ENCODE measurements at places on chromosomes 7 and 10.
A peak's percentile ranks its signal among the peaks of the same experiment; 100 is the strongest.

DNA sequence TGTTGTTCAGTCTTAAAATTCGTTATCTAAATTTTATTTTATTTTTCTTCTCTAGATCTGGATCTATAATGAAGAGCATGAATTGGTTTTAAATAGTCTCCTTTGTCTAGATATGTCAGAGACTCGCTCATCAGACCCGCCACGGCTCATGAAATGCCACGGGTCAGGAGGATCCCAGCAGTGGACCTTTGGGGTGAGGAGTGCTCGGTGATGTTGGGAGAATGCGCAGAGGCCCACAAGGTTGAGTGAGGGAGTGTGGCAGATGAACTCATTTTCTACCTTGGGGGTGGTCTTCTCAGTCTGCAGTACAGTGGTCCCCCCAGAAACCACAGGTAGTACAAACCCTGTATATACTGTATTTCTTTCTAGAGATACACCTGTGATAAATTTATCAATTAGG lies 95.3 kb downstream of the GALNT11 start:
- DNase-seq: no peak

DNA sequence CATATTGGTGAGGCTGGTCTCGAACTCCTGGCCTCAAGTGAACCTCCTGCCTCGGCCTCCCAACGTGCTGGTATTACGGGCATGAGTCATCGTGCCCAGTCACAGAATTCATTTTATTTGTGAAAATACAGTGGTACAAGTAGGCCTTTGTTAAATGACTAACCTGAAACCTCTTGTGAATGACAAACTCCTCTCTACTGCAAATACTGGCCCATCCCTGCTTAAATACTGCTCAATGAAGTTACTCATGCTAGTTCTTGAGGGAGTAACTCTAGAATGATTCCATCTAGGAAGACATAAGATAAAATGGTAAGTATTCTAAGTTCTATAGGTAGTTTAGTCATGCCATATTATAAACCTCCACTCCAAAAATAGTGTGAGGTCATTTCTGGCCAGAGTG lies 80.7 kb downstream of the UBE2H start:
- DNase-seq: no peak

GRCh38 chr10:69091143-69091651 lies 3.3 kb downstream of the SRGN start:
- no peak for DNase-seq

DNA sequence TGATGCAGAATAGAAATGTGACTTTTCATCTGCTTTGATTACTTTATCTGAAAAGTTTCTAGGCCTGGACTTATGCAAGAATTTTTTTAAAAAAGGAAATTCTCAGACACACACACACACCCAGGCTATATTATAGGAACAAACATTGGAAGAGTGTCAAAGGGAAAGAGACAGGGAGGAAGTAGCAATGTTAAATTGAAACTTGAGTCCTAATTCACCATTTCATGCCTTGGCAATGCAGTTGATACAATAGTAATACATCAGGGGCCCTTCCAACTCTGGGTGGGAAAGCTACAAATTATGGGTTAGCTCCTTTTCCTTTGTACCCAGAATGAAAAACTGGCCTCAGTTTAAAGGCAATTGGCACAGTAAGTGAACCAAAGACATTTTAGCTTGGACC lies 258.0 kb upstream of the LYZL1 start:
- DNase-seq: no peak

DNA sequence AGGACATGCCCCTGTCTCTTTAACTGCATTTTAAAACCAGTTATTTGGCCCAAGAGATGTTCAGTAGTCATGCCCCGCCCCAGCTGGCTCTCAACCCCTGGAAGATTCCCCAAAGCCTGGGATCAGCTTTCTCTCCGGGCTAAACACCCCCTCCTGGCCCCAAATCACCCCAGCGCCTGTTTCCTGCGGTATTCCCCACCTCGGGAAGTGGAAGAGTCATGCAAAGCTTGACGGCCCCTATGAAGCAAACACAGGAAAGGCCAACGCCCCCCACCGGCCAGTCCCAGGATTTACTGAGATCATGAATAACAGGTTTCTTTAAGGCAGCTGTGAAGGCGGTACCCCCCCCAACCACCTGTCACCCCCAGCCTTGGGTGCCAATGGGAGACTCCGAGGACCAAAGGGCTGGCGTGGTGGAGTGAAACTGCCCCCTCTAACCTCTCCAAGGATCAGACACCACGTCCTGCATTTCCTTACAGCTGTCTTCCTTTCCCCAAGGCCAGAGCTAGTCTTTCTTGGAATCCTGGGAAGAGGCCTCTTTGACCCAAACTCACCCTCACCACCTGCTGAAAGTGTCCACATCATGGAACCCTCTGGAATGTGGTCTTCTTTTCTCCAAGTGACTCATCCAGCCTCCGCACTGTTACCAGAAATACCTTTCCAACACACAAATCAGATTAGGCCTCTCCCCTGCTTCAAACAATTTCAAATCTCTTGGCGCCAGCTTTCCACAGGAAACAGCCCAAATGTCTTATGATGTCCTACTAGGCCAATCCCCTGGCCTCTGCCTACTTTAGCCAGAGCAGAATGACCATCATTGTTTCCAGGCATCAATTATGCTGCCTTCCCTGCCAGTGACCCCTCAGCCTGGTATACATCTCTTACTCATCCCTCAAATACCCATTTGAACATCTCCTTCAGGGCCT lies 301.5 kb downstream of the ZEB1 start:
- DNase-seq: peak; percentile 8

GRCh38 chr7:113801751-113802150 lies 117.1 kb downstream of the PPP1R3A start:
- DNase-seq: no peak

DNA sequence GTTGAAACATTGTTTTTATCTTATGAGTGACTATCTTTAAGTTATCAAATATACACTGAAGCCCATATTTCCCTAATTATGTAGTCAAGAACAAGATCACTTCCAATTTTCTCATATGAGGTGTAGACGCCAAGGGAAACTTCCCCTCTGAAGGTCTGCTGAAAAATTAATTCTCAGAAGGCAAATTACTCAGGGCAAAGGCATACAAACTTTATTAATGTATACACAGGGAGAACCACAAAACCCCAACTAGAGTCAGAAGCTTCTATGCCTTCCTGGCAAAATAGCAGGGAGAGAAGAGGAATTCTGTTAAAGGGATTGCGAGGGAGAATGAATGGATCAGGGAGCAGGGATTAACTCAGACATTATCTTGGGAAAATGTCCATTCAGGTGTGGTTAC lies 83.4 kb downstream of the DOCK4 start:
- no peak for DNase-seq

GRCh38 chr10:23094786-23095403 lies 484 bp upstream of the MSRB2 start:
- DNase-seq: peak; percentile 44

GRCh38 chr7:79308192-79308591 lies 145.3 kb downstream of the MAGI2 start:
- no peak for DNase-seq

DNA sequence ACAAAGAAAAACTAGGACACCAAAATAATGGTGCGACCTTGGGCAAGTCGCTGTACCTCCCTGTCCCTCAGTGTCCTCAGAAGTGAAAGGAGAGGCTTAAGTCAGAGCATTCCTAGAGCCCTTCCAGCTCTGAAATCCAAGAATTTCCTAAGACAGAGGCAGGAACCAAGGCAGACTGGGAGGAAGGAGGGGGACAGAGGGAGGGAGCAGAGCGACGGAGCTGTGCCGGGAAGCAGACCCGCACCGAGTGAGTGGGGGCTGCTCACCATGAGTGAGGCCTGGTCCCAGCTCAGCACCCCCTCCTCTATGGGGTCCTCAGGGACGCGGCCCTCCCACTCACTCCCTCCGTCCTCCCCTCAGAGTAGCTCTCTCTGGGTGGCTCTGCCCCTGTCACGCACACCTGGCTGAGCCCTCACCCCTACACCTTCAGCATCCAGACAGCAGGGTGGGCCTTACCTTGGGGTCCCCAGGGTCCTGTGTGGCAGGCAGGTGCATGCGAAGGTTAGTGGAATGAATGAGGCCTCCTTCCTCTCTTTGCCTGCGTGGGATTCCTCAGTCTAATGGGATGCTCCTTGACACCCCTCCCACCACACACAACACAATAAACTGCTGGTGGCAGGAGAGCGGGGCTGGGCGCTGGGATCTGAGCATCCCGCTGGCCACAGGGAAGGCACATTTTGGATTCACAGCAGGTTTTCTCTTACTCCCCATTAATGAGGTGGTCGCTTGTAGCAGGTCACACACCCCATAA lies 4.6 kb upstream of the SMARCD3 start:
- DNase-seq: no peak

DNA sequence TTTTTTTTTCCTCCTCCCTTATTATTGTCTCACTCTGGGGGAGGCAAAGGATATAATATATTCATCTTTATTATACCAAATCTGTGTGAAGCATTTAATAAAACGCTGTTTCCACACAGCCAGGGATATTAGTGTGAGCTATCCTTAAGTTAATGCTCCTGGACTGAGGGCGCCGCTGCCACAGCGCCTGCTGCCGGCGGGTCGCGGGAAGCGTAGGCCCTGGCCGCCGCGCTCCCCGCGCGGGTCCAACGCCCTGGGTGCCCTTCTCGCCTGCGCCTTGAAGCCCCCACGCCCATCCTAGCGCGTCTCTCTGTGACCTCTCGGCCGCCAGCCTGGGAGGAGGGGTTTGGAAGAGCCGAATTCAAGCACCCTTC lies 9.5 kb upstream of the LBX1 start:
- DNase-seq: peak; percentile 44

DNA sequence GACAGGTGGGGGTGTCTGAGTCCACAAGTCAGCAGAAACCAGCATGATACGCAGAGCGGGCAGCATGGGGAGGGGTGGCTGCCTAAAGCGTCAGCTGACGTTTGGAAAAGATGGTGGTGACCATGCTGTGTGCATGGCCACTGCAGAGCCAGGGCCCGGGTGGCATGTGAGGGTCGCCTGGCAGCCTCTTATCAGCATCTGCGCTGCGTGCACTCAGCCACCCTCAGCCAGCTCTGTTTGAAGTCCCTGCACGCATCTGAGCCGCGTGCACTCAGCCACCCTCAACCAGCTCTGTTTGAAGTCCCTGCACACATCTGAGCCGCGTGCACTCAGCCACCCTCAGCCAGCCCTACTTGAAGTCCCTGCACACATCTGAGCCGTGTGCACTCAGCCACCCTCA lies 61.5 kb downstream of the WDR37 start:
- no peak for DNase-seq

GRCh38 chr10:127039435-127039834 lies 134.2 kb downstream of the DOCK1 start:
- no peak for DNase-seq

DNA sequence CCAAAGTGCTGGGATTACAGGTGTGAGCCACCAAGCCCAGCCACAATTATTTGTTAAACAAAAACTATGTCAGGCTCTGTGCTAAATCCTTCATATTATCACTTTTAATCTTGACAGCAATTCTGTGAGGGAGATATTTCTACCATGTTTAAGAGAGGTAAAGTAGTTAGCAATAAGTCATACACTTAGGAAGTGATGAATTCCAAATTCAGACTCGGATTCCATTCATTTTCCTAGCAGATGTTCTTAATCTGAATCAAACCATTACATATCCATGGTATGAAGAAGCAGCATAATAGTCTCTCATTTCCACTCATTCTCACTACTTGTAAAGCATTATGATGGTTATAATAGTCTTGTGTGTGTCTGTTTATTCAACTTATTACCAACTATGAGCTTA lies 2.9 kb upstream of the CD36 start:
- peak; percentile 69 for DNase-seq

GRCh38 chr7:144820552-144820951 lies 15.3 kb downstream of the TPK1 start:
- DNase-seq: no peak

GRCh38 chr10:71396711-71397295 lies at the start of gene CDH23:
CDH23 (plus strand) TSS chr10:71396920; CDS start chr10:71439832, 42,912 bp downstream.
- no peak for DNase-seq

DNA sequence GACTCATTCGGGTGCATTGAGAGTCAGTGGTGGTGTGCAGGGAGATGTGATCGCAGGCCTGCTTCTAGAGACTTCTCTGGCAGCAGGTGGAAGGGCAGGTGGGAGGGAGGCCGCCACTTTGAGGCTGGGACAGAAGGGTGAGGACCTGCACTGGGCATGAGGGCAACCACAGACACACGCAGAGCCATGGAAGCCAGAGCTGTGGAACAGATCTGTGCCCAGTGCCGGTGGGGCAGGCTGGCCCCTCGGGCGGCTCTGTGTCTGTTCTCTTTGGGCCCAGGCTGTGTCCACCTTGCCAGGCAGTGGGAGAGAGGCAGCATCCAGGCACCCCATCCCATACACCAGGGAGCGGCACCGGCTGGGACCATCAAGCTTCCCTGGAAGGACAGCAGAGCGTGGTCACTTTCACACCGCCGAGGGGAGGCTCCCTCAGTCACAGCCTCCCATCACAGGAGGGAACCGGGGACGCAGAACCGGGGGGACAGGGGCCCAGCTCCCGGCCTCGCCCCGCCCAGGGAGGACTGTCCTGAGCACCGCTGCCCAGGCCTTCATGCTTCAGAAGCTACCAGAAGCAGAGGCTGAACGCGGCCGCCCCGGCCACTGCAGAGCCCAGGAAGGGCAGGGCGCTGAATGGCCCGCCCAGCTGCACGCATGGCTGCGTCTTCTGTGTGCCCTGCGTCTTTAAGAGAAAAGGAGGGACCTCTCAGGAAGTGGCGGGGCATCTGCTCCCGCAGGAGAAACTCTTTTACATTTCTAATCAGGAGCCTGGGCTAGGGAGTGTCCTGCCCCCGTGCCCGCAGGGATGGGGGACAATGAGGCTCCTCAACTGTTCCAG lies 32.1 kb downstream of the EN2 start:
- no peak for DNase-seq

DNA sequence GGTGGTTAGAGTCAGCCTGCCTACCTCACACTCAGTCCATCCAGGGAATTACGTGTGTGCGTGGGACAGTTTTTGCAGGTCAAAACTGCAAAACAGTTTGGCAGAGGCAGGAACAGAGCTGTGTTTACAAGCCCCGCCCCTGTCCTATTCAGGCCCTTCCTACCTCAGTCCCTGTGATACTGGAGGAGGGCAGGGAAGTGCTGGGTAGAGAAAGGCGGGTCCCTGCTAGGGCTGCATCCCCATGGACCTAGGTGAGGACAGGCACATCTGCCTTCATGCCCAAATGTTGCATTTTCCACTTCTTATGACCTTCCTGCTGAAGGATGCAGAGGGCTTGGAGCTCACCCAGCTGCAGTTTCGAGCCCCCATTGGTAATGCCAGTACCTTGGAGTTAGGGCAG lies 25.1 kb downstream of the SBDS start:
- no peak for DNase-seq

DNA sequence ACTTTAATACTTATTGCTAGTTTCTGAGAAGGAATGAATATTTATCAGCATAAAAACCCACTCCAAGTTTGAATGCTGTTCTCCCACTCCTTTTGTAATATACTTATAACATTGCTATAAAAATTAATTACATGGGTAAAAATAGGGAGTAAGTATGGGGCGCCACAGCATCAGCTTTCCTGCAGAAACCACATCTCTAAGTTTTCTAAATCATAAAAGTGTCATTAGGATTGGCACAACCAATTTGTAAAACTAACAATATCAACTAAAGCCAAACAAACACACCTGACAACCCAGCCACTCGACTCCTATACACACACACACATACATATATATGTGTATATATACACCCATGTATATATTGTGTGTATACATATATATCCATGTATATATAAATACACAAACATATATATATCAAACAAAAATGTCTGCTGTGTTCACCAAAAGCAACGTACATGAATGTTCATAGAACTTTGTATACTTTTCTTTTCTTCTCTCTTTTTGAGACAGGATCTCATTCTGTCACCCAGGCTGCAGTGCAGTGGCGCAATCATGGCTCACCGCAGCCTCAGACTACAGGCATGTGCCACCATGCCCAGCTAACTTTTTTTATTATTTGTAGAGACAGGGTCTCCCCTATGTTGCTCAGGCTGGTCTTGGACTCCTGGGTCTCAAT lies 14.8 kb upstream of the LRRC17 start:
- no peak for DNase-seq

All from HCEC 1CT (cell line).